ENCODE measurements at places on chromosomes 3 and 15.

DNA sequence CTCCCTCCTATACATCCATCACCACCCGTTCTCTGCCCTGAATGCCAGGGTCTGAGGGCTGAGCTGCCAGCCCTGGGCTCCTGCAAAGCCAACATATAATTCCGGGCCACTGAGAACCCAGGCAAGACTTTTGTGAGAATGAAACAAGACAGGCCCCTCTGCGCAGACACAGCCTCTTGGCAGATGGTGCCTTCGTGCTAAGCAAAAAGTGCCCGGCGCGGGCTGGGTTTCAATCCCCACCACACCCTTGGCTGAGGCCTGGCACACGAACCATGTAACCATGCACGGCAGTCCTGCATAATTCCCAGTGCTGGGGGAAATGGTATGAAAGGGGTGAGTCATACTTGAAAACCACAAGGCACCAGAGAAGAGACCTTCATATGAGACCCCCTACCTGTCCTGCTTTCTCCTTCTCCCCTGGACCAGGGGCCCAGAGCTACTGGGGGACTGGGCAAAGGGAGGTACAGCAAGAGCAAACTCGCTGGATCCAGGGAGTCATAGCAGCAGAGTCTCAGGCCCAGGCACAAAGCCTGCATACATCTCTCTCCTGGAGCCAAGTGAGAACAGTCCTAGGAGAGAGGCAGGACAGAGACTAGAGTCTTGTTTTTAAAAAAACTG is 26.1 kb upstream of the LOXL1 start:
- DNase-seq: no peak

- no peak for DNase-seq
Observed at GRCh38 chr15:100060276-100060926, 281.4 kb downstream of the ADAMTS17 start.

- DNase-seq: no peak
Observed at GRCh38 chr3:42010530-42010929, 48.6 kb upstream of the ULK4 start.

GRCh38 chr3:60086811-60087210 is 1037.0 kb upstream of the CFAP20DC start:
- no peak for DNase-seq

DNA sequence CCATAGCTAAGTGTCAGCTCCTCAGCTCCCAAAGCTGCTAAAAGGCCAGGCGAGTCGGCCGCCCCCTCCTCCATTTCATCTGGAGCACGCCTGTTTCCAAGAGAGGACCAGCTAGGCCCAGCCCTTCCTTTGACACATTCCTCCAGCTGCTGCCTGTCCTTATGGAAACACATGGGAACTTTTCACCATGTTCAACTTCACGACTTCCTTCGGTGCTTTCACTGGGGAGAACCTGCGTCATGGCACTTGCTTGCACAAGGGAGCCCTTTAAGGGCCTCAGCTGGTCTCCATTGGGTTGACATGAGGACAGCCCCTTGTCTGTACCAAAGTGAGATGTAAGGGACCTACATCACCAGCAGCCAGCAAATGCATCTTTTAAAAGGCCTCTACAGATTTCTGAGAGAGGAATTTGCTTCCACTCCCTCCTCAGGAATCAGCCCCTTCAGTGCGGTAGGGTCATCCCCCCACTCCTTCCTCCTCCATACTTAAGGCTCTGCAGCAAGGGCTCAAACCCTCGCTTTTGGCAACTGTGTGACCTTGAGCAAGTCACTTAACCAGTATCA is 2.1 kb downstream of the MAGI1 start:
- no peak for DNase-seq

DNA sequence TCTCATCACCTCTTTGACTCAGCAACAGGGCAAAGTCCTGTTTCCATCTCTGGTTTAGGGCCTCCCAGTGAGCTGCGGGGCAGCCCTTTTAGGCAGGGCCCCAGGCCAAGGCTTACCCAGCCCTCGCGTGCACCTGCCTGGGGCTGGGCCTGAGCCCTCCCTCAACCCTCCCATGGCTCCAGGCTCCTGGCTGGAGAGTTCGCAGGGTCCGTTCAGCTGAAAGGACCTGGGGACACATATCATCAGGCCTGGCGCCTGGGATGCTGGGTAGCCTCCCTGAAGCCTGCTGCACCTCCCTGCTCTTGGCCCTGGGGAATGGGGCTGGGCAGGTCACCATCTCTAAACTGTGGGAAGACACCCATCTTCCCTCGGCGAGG is 29.7 kb downstream of the HDAC11 start:
- no peak for DNase-seq

DNA sequence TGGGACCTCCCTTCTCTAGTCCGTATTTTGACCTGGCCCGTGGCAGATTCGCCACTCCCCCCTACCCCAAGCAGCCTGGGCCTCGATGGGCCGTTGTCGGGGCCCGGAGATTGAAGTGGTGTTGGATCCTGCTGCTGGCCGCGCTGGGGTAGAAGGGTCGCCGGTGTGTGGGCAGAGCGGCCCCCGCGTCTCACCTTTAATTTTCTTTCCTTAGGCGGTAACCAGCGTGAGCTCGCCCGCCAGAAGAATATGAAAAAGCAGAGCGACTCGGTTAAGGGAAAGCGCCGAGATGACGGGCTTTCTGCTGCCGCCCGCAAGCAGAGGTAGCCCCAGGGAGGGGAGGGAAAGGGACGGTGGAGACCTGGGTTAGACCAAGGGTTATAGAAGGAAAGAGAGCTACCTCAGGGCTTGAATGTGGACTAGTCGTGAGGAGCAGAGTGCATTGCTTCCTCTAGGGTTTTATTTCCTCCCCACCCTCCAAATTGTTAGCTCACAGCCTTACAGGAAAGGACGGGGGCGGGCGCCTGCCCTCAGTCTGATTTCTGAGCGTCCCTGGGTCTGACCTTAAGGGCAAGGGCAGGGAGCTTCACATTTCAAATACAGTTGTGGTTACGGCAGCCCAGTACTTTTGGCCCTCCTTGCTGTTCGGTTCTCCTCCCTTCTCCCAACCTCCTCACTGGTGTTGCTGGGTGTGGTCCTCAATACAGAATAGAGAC is 799 bp downstream of the SERF2 start:
- no peak for DNase-seq

DNA sequence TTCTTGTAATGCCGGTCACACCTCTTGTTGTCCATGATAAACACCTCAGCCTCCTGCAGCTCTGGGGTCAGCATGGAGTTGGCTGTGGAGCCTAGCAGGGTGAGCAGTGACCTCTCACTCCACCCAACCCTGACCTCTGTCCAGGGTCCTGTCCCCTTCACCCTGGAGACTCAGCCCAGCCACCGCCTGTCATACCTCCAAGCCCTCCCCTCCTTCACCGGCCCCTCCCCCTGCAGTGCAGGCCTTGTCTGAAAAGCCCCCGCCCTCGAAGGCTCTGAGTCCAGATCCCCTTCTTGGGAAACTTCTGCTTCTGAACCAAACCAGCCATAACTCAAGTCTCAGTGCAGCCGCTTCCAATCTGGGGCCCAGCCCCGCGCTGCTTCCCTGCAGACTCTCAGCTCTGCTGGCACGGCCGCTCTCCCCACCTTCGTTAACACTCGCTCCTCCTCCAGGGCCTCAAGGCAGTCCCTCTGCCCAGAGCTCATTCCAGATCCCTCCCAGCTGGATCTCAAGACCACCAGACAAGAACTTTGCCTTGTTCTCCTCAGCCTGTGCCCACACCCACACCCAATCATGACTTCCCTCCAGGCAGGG is 25.4 kb upstream of the PRSS50 start:
- DNase-seq: no peak

- no peak for DNase-seq
Observed at GRCh38 chr15:28002136-28002861, 96.8 kb downstream of the OCA2 start.

DNA sequence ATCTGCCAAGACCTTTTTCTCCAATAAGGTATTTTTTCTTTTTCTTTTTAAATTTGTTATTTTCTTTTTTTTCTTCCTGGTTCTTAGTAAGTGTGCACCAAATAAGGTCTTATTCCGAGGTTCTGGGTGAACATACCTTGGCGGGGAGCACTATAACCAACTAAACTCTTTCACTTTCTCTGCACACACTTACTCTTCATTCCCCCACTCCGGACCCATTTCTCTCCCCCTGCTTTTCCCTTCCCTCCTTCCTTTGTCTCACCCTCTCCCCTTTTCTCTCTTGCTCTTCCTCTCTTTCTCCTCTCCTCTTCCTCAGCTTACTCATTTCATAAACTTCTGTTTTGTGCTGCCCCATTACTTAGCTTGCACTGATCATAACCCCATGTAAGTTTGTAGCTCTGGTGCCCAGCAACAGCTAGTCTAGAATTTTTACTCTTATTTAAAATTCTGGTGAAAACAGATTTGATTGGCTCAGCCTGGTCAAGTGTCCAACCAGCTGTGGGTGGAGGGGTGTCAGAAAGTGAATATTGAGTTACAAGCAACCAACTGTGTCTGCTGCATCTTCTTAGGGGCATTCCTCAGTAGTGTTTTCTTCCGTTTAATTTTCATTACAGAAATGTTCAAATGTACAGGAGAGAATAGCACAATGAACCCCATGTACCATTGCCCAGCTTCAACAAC is 297.5 kb downstream of the SHQ1 start:
- DNase-seq: no peak

Data from NK-92 treated with Interleukin-12 subunit alpha and Interleukin-12 subunit beta, amount 100 ng/mL, for 24 hours (cell line).